Uterus (tissue), 4 donors: ENCODE measurements at places on chromosomes 2 and 18.

DNA sequence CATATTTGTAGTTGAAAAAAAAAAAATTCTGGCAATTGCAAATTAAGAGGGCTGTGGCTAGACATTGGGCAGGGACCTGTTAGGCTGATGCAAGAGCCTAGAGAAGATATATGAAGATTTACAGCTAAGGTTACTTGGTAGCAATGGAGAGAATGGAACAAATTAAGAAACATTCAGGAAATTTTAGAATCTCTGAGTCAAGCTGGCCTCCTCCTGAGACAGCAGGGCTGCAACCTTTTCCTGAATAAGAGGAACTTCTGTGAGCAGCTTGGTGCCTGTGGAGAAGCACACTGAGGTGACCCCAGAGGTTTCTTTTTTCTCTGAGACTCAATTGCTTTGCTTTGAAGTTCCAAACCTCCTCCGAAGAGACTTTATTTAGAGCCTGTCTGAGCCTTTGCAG is 118.6 kb upstream of the LRATD1 start:
- no peak for DNase-seq

DNA sequence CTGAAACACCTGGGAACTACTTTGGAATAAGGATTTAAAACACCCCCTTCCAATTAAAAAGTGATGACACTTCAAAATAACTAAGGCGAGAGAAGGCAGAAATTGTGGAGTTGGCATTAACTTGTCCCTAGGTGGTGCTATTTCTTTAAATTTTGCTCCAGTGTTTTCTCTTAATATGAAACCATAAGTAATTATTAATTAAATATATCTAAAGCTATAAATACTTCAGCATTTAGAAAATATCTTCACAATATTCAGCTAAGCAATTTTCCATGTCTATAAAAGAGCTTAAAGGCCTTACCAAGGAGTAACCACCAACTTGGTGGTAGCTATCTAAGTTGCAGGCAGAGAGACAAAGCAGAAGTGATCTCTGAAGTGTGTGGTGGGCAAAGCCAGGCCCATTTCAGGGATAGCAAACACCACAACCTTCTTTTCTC is 186.8 kb upstream of the PGAP1 start:
- DNase-seq, result no peak

GRCh38 chr18:77470569-77471413 is 221.1 kb downstream of the GALR1 start:
- no peak for DNase-seq

DNA sequence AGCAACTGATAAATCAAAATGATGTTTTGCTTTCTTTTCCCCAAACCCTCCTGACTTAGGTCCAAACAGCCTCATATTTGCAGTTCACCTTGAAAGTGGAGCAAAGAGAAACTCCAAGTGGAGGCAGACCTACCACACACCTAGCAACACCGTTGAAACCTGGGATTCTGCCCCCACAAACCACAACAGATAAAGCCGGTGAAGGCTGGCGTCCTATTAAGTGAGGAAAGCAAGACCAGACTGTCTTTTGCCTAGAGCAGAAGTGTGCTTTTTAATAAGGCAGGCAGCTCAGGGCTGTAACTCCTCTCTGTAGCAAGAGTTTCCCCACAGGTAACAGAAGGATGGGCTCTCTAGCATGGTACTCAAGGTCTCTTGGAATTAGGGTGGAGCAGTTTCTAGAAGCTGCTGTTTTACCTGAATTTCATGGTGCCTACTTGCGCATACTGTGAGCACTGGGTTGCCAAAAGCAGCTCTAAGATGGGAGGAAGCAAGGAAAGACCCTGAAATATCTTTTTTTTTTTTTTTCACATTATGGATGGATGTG is 336.9 kb downstream of the BCL11A start:
- no peak for DNase-seq

DNA sequence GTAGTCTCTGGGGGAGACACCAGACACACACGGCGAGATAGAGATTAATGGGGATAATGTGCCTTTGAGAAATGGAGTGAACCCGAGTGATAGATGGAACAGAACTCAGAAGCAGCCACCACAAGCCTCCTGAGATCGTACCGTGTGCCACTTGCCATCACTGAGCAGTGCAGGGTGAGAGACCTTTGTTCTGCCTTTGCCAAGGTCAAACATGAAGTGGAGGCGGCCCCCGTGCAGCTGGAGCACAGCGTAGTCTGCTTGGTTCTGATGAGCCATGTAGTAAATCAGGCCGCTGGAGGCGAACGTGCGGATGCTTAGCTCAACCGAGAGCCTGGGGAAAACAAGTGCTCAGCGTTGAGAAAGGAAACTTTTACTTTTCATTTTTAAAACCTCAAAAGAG is 167.0 kb downstream of the LAMA1 start:
- no peak for DNase-seq

DNA sequence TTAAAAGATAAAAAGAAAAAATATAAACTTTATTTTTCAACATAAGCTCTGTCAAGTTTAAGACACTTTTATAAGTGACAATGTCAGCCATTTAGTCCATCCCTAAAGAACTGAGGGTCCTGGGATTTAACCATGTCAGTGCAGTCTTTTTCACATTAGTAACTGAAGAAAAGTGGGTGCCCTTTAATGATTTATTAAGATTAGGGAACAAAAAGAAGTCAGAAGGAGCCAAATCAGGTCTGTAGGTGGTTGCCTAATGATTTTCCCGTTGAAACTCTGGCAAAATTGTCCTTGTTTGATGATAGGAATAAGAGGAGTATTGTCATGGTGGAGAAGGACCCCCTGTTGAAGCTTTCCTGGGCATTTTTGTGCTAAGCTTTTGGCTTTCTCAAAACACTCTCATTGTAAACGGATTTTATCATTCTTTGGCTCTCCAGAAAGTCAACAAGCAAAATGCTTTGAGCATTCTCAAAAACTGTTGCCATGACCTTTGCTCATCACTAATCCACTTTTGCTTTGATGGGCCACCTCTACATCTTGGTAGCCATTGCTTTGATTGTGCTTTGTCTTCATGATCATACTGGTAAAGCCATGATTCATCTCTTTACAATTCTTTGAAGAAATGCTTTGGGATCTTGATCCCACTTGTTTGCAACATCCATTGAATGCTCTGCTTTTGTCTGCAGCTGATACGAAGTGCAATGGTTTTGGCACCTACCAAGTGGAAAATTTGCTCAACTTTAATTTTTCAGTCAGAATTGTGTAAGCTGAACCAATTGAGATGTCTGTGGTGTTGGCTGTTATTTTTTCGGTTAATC is 22.0 kb downstream of the TSPYL6 start:
- DNase-seq, result no peak

DNA sequence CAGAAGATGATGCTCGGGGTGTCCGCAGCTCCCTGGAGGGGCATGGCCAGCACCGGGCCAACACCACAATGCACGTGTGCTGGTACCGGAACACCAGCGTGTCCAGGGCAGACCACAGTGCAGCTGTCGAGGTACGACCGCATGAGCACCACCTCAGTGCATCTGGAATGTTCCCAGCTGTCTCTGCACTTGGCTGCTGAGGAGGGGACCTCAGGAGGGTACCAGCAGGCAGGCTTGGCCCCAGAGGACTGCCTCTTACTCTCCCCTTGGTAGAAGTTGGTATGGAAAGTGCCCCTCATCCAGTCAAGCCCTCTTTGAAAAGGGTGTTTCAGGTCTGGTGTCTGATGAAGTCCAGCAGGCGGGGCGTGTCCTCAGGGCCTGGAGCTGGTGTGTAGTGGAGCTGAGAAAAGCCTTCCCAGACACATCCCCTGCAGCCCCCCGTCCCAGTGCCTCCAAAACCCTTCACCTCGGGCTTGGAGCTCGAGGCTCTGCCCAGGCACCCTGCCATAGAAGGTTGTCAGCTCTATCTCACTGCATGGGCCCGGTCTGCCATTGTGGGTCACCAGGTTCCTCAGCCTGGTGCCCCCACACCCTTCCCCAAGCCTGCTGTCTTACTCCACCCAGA is 16.7 kb downstream of the STK25 start:
- DNase-seq, result no peak

DNA sequence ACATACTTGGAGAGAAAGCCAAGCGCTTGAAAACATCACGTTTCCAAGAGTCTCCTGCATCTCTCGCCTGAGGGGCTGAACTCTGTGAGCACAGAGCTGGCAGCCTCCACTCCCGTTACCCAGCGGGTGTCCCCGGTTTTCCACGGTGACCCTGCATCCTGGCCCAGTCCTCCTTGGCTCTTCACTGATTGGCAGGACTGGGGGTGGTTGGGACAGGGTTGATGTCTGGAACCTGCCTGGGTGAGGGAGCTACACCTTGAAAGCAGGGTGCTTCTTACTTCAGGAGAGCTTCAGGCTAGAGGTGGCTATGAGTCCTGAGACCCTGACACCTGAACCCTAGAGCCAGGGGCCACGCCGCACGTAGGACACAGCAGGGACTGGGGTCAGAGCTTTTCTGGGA is 234.1 kb downstream of the DYSF start:
- DNase-seq, result no peak

DNA sequence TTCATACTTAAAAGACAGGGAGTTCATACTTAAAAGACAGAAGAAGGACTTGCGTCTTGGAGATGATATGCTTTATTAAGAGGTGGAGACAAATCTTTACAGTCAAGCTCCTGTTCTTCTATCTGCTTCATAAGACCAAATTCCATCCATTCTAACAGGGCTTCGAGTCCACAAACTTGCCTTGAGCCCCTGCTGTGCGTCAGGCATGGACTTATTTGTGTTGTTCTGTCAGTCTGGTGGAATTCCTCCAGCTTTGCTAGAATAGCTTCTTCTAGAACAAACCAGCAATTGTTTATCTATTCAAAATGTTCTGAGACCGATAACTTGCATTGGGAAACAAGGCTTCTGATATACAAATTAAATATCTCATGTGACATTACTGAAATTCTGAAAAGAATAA is 73.9 kb upstream of the SOX11 start:
- no peak for DNase-seq

GRCh38 chr18:49052891-49053644 is 102.3 kb upstream of the SMAD7 start:
- DNase-seq, result peak; percentile 44

DNA sequence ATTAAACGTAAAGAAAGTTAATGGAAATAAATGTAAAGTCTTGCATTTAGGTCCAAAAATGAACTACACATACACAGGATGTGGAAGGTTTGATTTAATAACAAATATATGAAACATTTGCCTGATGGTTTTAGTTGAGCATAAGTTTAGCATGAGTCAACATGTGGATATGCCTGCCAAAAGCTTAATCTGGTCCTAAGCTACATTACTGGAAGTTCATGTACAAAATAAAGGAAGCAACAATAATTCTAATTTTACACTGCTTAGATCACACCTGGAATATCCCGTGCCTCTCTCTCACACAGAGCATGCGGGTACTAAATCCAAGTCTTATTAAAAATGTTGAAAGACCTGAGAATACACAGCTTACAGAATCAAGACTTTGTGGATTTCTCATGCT is 276.5 kb upstream of the NRP2 start:
- no peak for DNase-seq

DNA sequence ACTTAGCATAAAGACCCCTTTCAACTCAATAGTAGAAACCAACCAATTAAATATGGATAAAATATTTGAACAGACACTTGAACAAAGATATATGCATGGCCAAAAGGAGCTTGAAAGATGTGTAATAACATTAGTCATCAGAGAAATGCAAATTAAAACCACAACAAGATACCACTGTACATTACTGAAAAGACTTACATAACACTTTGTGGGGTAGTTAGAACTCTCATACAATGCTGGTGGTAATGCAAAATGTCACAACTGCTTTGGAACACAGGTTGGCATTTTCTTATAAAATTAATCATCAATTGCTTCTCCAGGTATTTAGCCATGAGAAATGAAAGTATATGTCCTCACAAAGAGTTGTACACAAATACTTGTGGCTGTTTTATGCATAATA is 60.7 kb downstream of the TTC27 start:
- no peak for DNase-seq

DNA sequence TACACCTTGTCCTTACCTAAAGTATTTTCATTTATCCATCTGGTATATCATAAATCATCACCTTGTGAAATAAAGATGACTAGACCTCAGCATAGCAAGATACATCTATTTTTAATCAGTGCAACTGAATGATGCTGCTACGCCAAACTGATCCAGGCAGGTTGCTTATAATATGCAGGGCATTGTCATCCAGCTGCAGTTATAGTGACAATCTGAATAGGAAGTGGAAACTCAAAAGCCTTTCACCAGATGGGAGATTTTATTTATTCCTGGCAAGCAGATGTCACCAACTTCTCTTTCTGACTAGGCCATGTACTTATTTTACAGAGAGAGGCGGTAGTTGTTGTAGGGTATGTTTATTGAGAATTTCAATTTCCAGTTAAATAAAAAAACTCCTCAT is 747.3 kb downstream of the ADCYAP1 start:
- no peak for DNase-seq

DNA sequence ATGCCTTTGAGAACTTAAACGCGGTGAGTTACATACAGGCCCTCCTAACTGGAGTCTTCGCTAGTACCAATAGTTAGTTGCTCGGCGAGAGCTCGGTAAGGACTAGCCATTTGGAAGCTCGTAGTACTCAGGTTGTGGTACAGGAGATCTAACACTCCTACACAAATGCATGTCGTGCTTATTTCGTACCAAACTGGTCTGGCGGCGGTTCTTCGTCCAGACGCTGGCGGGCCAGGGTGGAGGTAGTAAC is 346 bp upstream of the VRK2 start:
- DNase-seq, result no peak

DNA sequence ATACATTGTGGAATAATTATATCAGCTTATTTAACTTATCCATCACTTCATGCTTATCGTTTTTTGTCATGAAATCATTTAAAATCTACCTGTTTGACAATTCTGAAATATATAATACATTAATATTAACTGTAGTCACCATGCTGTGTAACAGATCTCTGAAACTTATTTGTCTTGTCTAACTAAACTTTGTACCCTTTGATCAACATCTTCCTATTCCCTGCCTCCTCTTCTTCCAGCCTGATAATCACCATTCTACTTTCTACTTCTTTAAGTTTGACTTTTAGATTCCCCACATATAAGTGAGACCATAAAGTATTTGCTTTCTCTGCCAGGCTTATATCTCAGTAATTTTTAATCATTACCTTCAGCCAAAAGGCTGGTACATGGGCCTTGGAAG is 134.2 kb upstream of the LINC00305 start:
- DNase-seq, result no peak

DNA sequence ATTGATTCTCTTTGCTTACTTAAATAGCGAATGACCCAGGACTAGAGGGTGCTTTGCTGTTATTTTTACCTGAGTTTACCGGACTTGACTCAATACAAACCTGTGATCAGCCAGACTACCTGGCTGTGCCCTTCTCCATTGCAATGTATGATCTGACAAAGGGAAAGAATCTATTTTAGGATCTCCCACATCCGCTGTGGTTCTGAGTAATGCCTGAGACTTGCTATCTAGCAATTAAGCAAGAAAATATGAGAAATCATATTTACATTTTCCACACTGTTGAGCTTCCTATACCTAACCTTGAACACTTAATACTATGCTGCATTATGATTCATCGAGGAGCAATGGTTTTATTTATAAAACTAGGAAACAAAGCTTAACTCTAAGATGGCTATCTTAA is 215.2 kb downstream of the RAD51AP2 start:
- no peak for DNase-seq

DNA sequence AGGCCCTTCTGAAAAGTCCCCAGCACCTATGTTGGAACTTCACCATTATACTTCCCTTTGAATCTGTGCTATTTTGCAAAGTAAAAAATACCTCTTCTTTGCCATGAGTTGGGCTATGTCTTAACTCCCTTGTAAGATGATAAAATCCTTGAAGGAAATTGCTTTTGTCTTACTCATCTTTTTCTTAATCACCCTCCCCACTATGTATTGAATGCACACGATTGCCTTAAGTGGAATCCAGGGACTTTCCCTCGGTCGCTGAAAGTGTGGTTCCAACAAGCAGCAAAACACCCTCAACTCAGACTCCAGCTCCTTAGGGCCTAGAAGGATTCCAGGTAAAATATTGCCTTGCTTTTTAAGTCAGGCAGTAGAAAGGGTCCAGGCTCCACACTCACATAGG is 173.2 kb upstream of the ARL4C start:
- no peak for DNase-seq
